Breast epithelium (tissue), 4 donors: ENCODE measurements at places on chromosomes 11 and 22.

GRCh38 chr11:115627071-115627470 is 122.9 kb upstream of the CADM1 start:
- H3K27ac ChIP-seq = no peak overlapping the region
- no peaks in the 10 kb centered on the region for H3K27me3 ChIP-seq
- no peak overlapping the region for H3K4me3 ChIP-seq
- no peaks in the 10 kb centered on the region for H3K36me3 ChIP-seq

DNA sequence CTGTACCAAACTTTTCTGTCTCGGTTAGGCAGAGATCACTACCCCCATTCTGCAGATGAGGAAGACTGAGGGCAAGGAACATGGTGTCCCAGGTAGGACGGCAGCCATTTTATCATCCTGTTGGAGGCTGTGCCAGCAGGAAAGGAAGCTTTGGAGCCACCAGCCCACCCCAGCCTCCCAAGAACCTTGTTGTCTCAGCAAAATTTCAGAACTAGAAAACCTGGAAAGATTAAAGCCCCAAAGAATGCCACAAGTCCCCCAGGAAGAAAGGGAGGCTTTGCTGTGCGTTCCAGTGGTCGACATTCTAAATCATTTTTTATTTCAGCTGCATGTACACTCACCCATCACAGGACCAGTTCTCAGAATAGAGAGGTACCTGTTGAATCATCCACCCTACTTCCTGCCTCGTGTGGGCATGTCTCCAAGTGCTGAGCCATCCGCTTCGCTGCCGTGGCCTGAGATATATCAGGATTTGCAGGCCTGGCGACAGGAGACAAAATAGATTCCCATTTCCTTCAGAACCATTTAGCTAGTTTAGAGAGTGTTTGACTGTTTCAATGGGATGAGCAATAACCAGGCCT is 13.0 kb upstream of the EIF3D start:
- H3K36me3 ChIP-seq = no peaks in the 10 kb centered on the region
- H3K27me3 ChIP-seq = no peaks in the 10 kb centered on the region
- no peak for DNase-seq
- H3K4me3 ChIP-seq = no peak overlapping the region
- no peak overlapping the region for H3K27ac ChIP-seq

DNA sequence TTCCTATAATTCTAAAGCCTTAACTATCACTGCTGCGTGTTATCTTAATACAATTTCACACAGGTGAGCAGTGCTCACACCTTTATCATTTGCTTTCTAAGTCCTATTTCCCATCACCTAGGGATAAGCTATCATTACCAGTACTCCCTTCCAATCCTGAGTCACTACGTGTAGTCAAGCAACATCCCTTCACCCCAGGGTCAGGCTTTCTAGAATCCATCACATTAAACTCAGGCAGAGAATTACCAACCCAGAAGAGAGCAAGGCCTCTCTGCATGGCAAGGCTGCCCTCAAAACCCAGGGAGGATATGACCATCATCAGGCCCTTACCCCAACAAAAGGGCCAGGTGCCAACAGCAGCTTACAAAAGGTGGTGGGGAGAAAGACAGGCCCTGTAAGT is 9.8 kb downstream of the PACSIN2 start:
- H3K36me3 ChIP-seq = no peaks in the 10 kb centered on the region
- H3K4me3 ChIP-seq = no peak overlapping the region
- H3K4me1 ChIP-seq = peaks cover 2% of the 10 kb centered on the region
- no peak overlapping the region for H3K27ac ChIP-seq

- H3K4me3 ChIP-seq = peak overlapping the region; percentile 63
- H3K4me1 ChIP-seq = no peaks in the 10 kb centered on the region
- no peaks in the 10 kb centered on the region for H3K36me3 ChIP-seq
- no peak overlapping the region for H3K27ac ChIP-seq
- no peak for DNase-seq
Measured at GRCh38 chr11:88508759-88509581, 171.4 kb upstream of the CTSC start.

- no peaks in the 10 kb centered on the region for H3K36me3 ChIP-seq
- no peak overlapping the region for H3K27ac ChIP-seq
- H3K4me3 ChIP-seq = no peak overlapping the region
- no peaks in the 10 kb centered on the region for H3K4me1 ChIP-seq
- no peak for DNase-seq
- no peaks in the 10 kb centered on the region for H3K27me3 ChIP-seq
Measured at GRCh38 chr22:34812631-34813030, 253.3 kb upstream of the ISX start.

DNA sequence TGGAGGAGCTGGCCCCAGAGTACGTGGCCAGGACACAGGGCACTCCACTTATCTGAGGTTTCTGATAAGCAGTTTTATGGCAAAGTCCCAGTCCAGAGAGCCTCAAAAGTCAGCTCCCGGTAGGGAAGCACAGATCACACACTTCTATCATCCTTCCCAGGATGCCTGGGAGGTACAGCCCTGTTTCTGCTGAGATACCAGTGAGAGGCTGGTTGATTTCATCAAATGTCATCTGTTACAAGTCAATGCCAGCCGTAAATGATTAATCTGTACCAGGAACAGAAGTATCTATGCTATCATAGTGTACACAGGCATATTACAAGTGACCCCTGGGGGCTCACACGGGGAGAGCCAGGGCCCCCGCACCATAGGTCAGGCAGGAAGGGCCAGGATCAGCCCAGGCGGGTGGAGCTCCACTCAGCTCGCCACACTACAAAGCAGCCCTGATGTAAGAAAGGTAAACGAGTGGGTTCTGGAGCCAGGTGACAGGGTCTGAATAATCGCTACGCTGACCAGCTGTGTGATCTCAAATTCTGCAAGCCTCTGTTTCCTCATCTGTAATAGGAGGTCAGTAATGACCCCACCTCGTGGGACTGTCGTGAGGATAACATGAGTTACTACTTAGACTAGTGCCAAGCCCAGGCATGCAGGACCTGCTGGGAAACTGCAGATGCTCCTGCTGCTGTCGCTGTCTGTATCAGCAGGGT is 17.6 kb downstream of the PLA2G6 start:
- no peak overlapping the region for H3K27ac ChIP-seq
- H3K36me3 ChIP-seq = no peaks in the 10 kb centered on the region
- peaks cover 8% of the 10 kb centered on the region for H3K4me1 ChIP-seq

- H3K36me3 ChIP-seq = no peaks in the 10 kb centered on the region
- H3K4me3 ChIP-seq = no peak overlapping the region
- no peaks in the 10 kb centered on the region for H3K4me1 ChIP-seq
- H3K27ac ChIP-seq = no peak overlapping the region
Measured at GRCh38 chr22:49237279-49237678, 590.4 kb downstream of the BRD1 start.

DNA sequence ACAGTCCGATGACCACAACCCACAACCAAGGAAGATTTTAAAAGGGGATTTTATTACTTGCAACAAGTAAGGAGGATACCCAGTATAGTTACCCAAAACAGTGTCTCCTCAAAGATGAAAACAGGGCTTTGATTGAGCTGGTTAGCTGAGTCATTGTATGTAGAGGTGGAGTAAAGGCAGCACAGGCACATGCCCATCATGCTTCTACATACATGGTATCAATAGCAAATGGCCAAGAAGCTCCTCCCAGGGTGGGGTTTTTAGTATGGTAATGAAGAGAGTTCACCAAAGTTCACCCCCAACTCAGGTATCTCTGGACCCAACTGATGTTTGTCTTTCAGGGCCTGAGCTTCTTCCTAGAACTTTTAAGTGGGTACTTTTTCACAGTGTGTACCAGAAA is 157.1 kb upstream of the CEP126 start:
- DNase-seq = no peak
- no peak overlapping the region for H3K4me3 ChIP-seq
- H3K4me1 ChIP-seq = no peaks in the 10 kb centered on the region
- no peaks in the 10 kb centered on the region for H3K27me3 ChIP-seq
- H3K27ac ChIP-seq = no peak overlapping the region
- no peaks in the 10 kb centered on the region for H3K36me3 ChIP-seq

DNA sequence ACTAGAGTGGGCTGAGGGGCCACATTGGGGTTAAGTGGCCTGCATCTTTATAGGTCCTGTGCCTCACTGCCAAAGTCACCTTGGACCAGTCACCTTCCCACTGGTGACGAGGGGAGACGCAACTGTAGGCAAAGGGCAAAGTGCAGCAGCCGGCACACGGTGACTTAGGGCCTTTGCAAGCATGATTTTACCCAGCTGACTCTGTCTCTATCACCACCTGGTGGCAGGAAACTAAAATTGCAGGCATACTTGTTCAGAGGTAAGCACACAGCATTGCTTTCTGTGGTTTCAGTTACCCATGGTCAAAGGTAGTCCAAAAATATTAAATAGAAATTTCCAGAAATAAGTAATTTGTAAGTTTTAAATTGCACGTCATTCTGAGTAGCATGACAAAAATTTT is 1164.4 kb downstream of the BRD1 start:
- no peak overlapping the region for H3K27ac ChIP-seq
- no peaks in the 10 kb centered on the region for H3K27me3 ChIP-seq
- no peaks in the 10 kb centered on the region for H3K36me3 ChIP-seq
- H3K4me1 ChIP-seq = no peaks in the 10 kb centered on the region
- no peak for DNase-seq
- H3K4me3 ChIP-seq = no peak overlapping the region

DNA sequence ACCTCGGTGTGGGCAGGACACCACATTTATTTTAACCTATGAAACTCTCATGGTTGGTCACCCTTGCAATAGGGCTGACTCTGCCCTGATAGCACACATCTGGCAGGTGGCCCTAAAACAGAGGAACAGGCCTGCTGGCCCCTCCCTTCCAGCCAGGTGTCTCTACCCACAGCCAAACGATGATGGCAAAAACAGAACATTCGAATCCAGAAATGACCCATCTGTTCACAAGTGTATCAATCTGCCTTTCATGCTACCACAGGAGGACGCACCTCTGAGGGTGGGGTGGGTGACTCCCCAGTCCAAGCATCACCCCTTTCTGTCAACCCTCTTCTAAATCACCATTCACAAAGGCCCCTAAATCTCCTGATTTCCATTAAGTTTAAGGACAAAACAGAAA is 118.1 kb downstream of the ETS1 start:
- peaks cover 4% of the 10 kb centered on the region for H3K4me1 ChIP-seq
- no peaks in the 10 kb centered on the region for H3K36me3 ChIP-seq
- H3K27me3 ChIP-seq = no peaks in the 10 kb centered on the region

DNA sequence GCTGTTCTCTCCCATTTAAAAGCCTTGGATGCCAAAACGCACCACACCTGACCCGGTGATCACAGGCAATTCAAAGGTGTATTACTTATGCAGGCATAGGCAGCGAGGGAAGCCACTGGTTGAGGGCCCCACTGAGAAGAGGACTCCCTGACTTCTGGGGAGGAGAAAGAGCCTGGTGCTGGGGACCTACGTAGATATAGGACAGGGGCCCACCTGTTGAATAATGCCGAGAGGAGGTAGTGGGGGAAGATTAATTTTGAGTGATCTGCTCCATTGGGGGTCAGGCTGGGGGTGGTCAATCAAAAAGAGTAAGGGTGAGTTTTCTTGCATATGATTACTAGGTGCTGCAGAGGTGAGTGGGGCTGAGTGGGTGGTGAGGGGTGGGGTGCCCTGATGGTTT is 7.8 kb downstream of the LMO2 start:
- no peak for DNase-seq
- H3K4me3 ChIP-seq = no peak overlapping the region
- H3K36me3 ChIP-seq = no peaks in the 10 kb centered on the region
- no peak overlapping the region for H3K27ac ChIP-seq

- peak overlapping the region; percentile 93 for H3K27ac ChIP-seq
- no peak for DNase-seq
- H3K27me3 ChIP-seq = no peaks in the 10 kb centered on the region
- H3K4me3 ChIP-seq = peak overlapping the region; percentile 77
- no peaks in the 10 kb centered on the region for H3K36me3 ChIP-seq
- H3K4me1 ChIP-seq = no peaks in the 10 kb centered on the region
Measured at GRCh38 chr22:37848587-37849088, 581 bp upstream of the EIF3L start.

GRCh38 chr22:29386708-29387107 is 1.7 kb downstream of the AP1B1 start:
- no peaks in the 10 kb centered on the region for H3K27me3 ChIP-seq
- no peak for DNase-seq
- H3K36me3 ChIP-seq = no peaks in the 10 kb centered on the region
- H3K27ac ChIP-seq = no peak overlapping the region
- no peaks in the 10 kb centered on the region for H3K4me1 ChIP-seq

DNA sequence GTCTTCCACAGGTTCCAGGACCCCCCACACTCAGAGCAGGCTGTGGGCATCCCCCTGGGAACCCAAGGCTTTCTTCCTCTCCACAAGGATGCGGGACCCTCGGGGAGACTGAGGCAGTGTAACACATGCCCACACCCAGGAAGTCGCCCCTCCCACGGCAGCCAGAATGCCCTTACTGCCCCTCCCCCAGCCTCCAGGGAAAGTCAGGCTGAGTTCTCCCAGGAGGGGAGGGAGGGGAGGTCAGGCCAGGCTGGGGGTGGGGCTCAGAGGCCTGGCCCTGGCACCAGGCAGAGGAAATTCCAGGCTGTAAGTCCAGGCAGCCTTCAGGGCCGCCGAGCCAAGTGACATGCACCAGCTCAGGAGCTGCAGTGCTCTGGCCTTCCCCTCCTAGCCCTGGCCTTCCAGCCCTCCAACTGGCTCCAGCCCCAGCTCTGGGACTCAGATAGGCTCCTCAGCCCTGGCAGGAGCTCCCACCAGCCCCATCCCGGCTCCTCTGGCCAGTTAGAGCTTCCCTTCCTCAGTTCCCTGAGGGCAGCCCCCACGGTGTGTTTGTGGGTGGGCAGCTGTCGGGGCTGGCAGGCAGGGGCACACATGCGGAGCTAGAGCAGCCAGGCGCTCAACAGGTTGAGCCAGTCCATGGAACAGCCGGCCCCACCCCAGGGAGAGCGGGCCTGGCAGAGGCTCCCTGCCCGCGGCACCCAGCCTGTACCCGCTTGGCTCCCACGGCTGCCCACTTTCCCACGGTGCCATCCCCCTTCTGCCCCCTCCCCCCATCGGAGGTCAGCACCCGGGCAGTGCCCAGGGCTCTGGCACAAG is 3.6 kb downstream of the BCL9L start:
- H3K36me3 ChIP-seq = no peaks in the 10 kb centered on the region
- H3K4me1 ChIP-seq = peaks cover 48% of the 10 kb centered on the region
- H3K27ac ChIP-seq = peak overlapping the region; percentile 100
- DNase-seq = peak; percentile 79

- H3K4me1 ChIP-seq = peaks cover 11% of the 10 kb centered on the region
- peak overlapping the region; percentile 88 for H3K27ac ChIP-seq
- H3K4me3 ChIP-seq = no peak overlapping the region
Measured at GRCh38 chr11:19675397-19675796, 37.2 kb upstream of the NAV2 start.

GRCh38 chr11:128689591-128689947 is 4.3 kb upstream of the FLI1 start:
- H3K4me1 ChIP-seq = peaks cover 5% of the 10 kb centered on the region
- no peak for DNase-seq
- peak overlapping the region; percentile 12 for H3K4me3 ChIP-seq
- no peaks in the 10 kb centered on the region for H3K36me3 ChIP-seq
- H3K27ac ChIP-seq = no peak overlapping the region

DNA sequence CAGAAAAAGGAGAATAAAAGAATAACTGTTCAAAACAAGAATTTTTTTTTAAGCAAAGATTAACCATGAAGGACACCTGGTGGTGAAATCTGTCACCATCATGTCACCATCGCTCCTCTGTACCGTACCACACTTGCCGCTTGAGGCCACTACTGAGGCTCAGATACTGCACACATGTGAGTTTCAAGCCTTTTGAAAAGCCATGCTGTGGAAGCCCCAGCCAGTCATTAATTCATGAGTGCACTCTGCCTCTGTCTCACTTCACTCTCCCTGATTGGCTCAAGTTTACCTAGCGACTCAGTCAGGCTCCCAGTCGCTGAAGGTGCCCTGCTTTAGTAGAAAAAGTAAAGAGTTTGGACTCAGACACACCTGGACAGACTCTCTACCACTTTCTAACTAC is 6.6 kb upstream of the MS4A12 start:
- no peaks in the 10 kb centered on the region for H3K27me3 ChIP-seq
- no peak for DNase-seq
- H3K4me3 ChIP-seq = no peak overlapping the region
- H3K36me3 ChIP-seq = no peaks in the 10 kb centered on the region
